ENCODE measurements at places on chromosomes 3 and 15.

DNA sequence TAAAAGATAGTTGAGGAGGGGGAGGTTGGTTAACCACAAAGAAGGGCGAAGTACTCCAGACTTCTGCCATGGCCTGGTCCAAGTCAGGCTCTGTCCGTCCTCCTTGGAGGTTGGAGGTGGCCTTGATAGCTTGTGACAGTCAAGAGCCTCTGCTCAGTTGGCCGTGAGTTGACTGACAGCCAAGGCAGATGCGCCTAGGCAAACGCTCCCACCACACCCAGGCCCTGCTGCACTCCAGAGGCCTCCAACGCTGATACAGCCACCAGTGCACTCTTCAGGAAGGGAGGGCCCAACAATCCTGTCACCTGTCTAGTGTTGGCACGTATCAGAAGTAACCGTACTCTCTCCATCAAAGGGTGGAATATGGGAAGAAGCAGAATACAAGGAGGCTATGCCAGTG is 9.3 kb downstream of the RBPMS2 start:
- DNase-seq = no peak

GRCh38 chr15:74790080-74790916 is 8.4 kb downstream of the CSK start:
- no peak for DNase-seq

DNA sequence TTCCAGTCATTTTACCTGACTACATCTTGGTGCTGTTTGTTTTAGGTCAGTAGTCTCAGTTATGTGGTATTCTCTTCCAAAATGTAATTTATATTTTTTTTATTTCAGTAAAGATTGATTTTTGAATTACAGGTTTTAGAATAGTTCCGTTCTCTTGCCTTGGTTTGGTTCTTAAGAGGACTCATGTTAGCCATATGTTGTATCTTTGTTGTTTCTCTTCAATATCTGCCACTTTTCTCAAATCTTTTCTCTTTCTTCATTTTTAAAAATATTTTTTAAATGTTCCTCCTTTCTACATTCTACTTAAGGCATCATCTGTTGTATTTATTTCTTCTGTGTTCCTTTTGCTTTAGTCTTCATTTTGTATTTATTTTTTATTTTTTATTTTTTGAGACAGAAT is 5.6 kb upstream of the UBL7 start:
- no peak for DNase-seq

- DNase-seq = no peak
Measured at GRCh38 chr15:83571820-83572707, 81.9 kb upstream of the ADAMTSL3 start.

GRCh38 chr3:69297501-69297900 is 88.4 kb downstream of the FRMD4B start:
- no peak for DNase-seq

GRCh38 chr15:74982183-74982582 is 13.2 kb upstream of the SCAMP5 start:
- DNase-seq = no peak

- DNase-seq = no peak
Measured at GRCh38 chr3:112582244-112582874, 20.5 kb downstream of the SLC35A5 start.

GRCh38 chr15:85793641-85794597 is 806 bp downstream of the KLHL25 start:
- no peak for DNase-seq

All from left renal pelvis (tissue), 4 donors.